HFFc6 (cell line): ENCODE measurements at places on chromosomes 12 and 14. TPM values are rescaled to one million over a fixed set of nuclear protein-coding genes. Genes with fewer than 3 reads are reported as not detected.

DNA sequence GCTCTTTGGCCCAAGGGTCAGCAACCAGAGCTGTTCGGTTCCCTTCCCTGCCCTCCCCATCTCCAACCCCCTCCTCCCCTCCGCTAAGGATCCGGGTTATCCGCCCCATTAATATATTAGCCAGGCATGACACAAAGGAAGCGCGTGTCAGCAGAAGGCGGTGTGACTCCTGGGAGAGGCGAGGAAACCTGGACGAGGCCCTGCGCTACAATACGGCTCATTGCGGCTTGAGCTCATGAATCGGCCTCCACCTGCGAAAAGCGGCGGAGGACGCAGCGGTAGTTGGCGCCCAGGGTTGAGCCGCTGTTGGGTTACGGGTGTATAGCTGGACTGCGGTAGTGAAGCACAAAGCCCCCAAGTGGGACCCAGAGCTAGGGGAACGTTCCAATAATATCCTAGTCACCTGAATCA lies 9.9 kb downstream of the FOXA1 start:
- no peak for DNase-seq

The G2E3 gene
- total RNA-seq, result 27.1 to 29.3 TPM (median 29.0 TPM) in 3 replicates

GRCh38 chr12:22396253-22396652 lies 61.7 kb upstream of the ST8SIA1 start:
- no peak for DNase-seq

The GRIP1 gene
- 0.76 TPM in 1 of 2 replicates, not detected in the other for total RNA-seq

The GLIPR1L2 gene
- total RNA-seq, result 0.60 to 0.83 TPM (median 0.69 TPM) in 3 replicates

GRCh38 chr12:125184213-125184967 lies 119.2 kb downstream of the AACS start:
- DNase-seq, result no peak

- DNase-seq, result no peak
Observed at GRCh38 chr14:77988096-77988870, 181.9 kb upstream of the NRXN3 start.

The PTPN21 gene
- total RNA-seq, result 23.6 and 23.7 TPM in 2 replicates

The MDGA2 gene
- total RNA-seq, result not detected in 3 replicates
